Activated CD4-positive, alpha-beta memory T cell treated with anti-CD3 and anti-CD28 coated beads, Interleukin-2, amount 10 ng/mL, durations not matched to agents 7 days and 5 days (primary cell): ENCODE measurements at places on chromosomes 1 and 21.

GRCh38 chr1:162456323-162456722 lies 41.3 kb upstream of the UHMK1 start:
- no peak for DNase-seq

DNA sequence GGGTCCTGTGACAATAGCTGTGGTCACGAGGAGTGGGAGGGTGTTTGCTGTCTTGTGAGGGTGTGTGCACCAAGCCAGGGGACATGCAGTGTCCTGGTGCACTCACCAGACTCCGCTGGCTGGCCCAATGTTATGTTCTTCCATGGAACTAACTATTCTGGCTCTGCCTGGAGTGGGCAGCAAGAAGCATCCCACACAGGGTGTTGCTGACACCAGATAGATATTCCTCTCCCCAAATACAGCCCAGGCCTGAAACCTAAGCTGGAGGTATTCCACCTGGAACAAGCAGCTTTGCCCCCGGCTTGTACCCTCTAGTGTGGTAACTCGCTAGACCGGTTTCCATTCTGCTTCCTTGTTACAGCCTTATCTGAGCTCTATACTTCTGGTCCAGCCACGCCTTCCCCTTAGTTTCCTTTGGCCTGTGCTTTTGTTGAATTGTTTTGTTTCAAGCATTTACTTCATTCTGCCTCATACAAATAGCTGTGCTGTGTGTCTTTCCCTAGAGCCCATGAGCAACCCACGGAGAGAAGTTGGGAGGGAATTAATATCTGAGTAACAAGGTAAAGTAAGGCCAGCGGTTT lies 14.7 kb upstream of the LY9 start:
- DNase-seq, result no peak

GRCh38 chr1:10951961-10952360 lies 60.5 kb upstream of the TARDBP start:
- no peak for DNase-seq

DNA sequence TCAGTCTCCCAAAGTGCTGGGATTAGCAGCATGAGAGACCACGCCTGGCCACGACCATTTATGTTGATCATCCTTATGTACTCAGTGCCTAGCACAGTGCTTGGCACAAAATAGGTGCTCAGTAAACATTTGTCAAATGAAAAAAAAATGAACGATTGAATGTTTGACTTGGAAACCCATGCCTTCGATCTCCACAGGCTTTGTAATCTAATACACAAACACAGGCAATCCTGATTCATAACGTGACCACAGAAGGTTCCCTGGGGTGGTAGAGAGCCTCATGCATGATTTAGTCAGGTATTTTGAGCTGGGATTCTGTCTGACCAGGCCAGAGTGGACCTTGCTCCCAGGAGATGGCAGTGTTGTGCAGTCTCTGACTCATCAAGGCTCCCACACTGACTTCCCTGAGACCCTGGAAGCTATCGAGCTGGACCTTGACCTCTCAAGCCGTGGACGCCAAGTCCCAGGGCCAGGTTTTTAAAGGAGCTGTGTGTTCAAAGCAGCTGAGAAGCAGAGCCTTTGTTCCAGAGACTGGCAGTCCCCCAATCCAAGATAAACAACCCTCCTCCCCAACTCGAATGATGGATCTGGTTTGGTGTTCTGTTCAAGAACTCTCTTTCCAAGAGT lies 81.1 kb downstream of the PGM1 start:
- DNase-seq, result no peak

DNA sequence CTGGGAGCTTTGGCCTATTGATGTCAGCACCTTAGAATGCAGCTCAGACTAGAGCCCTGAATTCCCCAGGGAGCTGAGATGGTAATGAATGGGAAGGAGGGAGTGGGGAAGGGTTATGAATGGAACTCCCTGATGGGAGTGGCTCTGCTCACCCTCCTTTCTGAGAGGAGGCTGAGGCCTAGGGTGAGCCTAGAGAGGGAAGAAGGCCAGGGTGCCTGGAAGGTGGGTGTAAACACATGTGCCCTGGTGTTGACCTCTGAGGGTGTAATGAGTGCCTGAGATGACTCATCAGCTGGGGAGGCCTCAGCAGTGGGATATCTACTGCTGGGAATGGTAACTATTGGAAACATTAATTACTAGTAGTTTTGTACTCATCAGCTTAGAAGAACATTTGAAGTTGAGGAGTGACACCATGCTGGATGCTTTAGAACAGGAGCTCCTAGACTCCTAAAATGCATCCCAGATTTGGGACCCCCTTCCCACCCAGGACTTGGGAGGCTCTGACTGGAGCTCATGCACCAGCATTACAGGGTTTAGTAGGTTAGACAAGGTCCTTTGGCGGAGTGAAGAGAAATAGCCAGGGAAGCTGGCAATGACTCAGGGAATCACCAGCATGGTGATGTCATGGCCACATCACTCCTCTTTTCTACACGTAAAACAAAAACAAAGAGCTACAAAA lies 16.0 kb upstream of the PIGV start:
- no peak for DNase-seq

GRCh38 chr1:43034195-43034658 lies 75.6 kb upstream of the SLC2A1 start:
- no peak for DNase-seq
